ENCODE measurements at places on chromosomes 5 and 9. TPM values are rescaled to one million over a fixed set of nuclear protein-coding genes. Genes with fewer than 3 reads are reported as not detected.

DNA sequence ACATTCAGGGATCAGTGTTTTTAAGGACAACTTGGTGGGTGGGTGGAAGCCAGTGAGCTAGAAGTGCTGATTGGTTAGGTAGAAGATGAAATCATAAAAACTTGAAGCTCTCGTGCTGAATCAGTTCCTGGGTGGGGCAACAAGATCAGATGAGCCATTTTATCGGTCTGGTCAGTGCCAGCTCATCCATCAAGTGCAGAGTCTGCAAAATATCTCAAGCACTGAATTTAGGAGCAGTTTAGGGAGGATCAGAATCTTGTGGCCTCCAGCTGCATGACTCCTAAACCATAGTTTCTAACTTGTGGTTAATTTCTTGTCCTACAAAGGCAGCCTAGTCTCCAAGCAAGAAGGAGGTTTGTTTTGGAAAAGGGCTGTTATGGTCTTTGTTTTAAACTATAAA lies 166.4 kb downstream of the FAM170A start:
- no peak for DNase-seq

- no peak for DNase-seq
Measured at GRCh38 chr9:3262826-3263529, 262.8 kb downstream of the RFX3 start.

GRCh38 chr9:103242025-103242424 lies 246.9 kb downstream of the CYLC2 start:
- no peak for DNase-seq

DNA sequence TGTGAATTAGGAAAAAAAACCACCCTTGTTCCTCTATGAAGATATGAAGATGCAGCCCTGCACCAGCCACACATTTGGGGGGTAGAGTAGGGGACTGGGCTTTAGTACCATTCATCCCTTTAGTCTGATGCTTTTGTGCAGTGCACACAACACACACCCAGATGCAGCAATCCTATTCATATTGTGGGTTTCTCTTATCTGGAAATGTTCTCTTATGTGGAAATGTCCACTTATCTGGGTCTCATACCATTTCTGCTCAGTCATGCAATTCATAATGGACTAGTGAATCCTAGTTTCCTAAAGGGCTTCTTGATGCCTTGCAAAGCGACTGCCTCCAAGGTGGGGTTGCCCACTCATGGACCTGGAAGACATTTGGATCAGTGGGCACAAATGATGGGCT lies 47.8 kb downstream of the C9orf152 start:
- DNase-seq: no peak

GRCh38 chr9:114941376-114941775 lies 11.0 kb upstream of the TNFSF8 start:
- no peak for DNase-seq

TEX48 gene
- polyA plus RNA-seq: not detected

GEMIN5 gene
- 9.3 TPM for polyA plus RNA-seq

PCDHA4 gene
- polyA plus RNA-seq: 0.28 TPM

All from urinary bladder (tissue), 4 donors.